Stimulated activated CD8-positive, alpha-beta memory T cell treated with anti-CD3 and anti-CD28 coated beads, Interleukin-15, amount 100 ng/mL, for 48 hours (primary cell): ENCODE measurements at places on chromosomes 6 and 20.

DNA sequence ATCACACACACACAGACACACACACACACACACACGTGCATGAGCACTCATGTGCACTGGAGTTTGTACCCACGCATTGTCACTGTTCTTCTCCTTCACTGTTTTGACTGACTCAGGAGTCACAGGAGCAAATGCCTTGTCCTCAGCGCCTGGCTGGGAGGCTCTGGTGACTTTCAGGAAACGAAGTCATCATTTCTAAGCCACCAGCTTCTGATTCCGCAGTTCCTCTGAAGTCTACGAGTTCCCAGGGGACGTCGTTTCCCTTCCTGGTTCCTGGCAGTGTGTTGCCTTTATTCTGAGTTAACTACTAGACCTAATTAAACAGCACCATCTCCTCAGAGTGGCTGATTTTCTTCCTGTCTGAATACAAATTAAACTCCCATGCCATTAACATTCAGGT lies 82.2 kb upstream of the PMEPA1 start:
- no peak for DNase-seq

DNA sequence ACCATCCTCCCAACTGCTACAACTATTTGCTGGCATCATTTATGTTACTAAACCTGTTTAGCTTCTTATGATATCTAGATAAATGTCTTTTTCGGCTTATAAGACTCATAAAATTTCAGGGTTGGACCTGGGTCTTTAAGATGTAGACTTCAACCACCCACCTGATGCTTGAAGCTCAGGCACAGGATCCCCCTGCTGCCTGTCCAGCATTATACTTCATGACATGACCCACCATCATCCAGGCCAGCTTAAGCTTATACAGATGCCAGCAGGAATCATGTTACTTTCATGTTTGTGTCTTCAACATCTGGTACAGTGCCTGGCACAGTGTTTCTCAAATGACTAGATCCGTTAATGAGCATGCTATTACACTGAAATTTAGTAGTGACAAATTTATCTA lies 47.4 kb downstream of the SLC17A5 start:
- no peak for DNase-seq

- DNase-seq = no peak
These were observed 63.6 kb upstream of the KIF25 start for GRCh38 chr6:167933847-167934246.

GRCh38 chr20:35181731-35182130 lies 9.9 kb downstream of the PROCR start:
- no peak for DNase-seq

GRCh38 chr6:148790817-148791216 lies 44.0 kb downstream of the UST start:
- DNase-seq = no peak

GRCh38 chr6:114140416-114140815 lies 169.5 kb upstream of the HDAC2 start:
- DNase-seq = no peak

- DNase-seq = no peak
These were observed 364.5 kb upstream of the CITED2 start for GRCh38 chr6:139738801-139739455.

- DNase-seq = no peak
These were observed 15.3 kb downstream of the PRDM1 start for GRCh38 chr6:106101466-106101865.

DNA sequence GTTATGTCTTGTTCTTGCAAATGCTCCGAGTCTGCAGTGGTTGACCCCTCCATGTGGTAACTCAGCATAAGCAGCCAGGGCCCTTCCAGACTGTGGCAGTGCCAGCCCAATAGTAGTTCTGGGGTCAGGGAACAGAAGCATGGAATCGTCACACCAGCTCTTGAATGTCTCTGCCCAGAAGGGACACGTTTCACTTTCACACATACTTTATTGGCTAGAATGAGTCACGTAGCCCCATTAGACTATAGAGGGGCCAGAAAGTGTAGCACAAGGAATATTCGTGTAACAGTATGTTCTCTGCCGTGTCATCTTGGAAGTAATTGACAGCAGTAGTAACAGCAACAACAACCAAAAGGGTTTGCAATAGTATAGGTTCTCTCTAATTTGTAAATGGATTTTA lies 254.7 kb downstream of the FARS2 start:
- DNase-seq = no peak

DNA sequence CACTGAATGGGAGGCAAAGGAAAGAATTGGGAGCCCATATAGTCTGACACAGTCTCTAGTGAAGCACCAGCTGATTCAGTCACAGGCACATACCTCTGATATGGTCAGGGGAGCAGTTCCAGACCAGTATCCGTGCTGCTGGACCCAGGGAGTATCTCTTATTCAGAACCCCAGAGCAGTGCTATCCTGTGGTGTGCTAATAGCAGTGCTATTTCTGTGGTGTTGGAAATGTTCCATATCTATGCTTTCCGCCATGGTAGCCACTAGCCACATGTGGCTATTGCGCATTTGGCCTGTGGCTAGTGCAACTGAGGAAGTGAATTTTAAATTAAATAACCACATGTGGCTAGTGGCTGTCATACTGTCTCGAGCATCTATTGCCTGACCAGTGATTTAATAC lies 11.0 kb downstream of the SCUBE3 start:
- no peak for DNase-seq

DNA sequence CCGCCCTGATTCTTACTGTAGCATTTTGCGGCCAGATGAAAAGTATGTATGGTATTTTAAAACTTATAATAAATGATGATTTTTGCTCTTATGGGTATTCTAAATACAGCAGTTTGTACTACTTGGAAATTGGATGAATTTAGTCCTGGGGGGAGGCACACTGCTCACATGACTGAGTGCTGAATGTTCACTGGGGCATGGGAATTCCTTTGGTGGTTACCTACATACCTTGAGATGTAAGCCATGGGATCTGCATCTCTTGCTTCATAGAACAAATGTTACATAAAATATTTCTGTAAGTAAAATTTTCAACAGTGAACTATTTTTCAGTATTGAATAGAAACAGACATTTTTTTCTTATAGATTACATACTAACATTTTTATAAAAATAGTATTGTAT lies 71.1 kb downstream of the FIG4 start:
- no peak for DNase-seq

DNA sequence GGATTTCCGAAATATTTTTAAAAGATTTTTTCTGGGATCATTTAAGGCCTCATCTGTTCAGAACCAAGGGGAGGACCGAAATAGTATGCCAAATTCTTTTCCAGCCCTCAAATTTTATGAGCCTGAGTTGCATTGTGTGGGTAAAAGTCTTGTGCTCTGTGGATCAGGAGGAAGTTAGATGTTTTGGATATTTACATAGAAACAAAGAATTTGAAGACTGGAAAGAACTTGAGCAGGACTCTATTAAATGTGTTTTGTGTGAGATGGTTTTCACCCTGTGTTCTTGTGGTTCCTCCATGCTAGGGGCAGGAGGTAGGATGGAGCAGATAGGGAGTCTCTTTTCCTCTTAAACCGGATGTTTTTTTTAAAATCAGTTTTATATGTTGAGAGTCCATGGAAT lies 329.1 kb downstream of the LAMA2 start:
- DNase-seq = no peak

DNA sequence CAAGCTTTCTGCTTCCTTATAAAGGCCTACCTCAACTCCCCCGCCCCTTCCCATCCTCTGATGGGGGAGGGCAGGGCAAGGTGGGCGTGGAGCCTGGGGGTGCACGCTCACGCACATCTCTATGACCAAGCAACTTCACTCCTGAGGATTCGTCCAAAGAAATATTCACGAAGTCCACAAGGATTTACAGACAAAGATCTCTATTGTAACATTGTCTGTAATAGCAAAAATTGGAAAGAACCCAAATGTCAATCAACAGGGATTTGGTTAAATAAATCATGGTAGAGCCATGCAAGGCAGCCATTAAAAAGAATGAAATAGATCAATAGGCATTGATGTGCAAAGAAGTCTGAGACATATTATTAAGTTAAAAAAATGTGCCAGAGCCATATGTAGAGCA lies 130.4 kb upstream of the AFDN start:
- no peak for DNase-seq

DNA sequence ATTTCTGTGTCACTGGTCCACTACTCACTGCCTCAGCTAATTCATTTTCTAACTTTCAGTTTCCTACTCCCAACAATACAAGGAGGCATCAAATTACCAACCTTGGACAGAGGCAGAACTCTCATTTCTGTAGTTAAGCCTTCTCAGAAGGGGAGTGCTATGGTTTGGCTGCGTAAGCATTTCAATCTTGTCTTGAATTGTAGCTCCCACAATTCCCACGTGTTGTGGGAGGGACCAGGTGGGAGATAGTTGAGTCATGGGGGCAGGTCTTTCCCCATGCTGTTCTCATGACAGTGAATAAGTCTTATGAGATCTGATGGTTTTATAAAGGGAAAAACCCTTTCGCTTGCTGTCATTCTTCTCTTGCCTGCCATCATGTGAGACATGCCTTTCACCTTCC lies 22.9 kb downstream of the HLA-DRA start:
- DNase-seq = peak; percentile 46

DNA sequence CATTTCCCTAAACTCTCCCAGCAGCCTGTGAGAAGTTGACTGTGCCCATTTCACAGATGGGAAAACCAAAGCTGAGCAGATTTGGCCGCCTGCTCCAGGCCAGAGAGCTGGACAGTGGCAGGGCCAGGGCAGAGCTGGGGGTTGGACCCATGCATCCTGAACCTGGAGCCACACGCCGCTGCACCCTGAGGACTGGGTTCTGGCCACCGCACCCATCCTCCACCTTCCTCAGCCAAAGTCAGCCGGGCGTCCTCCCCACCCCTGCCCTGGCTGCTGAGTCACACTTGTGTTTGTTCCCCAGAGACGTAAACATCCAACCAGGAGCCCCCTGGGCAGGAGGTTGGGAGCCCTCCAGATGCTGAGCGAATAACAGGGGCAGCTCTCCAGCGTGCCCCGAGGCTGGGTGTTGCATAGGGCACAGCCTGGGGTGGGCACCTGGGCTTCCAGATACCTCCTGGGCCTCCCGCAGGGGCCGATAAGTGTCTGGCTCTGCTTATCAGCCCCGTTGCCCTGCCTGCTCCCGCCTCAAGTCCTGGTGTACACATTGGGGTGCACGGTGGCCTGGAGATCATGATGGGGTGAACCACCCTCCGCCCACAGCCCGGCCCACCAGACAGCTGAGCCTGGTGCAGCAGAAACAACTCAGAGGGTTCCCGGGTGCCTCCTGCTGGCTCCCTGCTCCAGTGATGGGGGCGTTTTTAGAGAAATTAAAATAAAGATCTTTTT lies 23.8 kb downstream of the RBM38 start:
- no peak for DNase-seq

- DNase-seq = peak; percentile 18
These were observed 193.7 kb downstream of the GPX5 start for GRCh38 chr6:28719275-28719940.

- no peak for DNase-seq
These were observed 114.3 kb upstream of the JAG1 start for GRCh38 chr20:10788055-10788454.

GRCh38 chr6:9521152-9521530 lies 893.7 kb downstream of the TFAP2A start:
- no peak for DNase-seq

- DNase-seq = no peak
These were observed 66.1 kb downstream of the PRND start for GRCh38 chr20:4787820-4788219.
